ENCODE measurements at places on chromosomes 5 and 9.

GRCh38 chr5:74019923-74020322 is 393.9 kb downstream of the ARHGEF28 start:
- no peak overlapping the region for H3K27ac ChIP-seq
- H3K36me3 ChIP-seq = no peaks in the 10 kb centered on the region
- no peak overlapping the region for H3K4me3 ChIP-seq
- no peaks in the 10 kb centered on the region for H3K4me1 ChIP-seq

DNA sequence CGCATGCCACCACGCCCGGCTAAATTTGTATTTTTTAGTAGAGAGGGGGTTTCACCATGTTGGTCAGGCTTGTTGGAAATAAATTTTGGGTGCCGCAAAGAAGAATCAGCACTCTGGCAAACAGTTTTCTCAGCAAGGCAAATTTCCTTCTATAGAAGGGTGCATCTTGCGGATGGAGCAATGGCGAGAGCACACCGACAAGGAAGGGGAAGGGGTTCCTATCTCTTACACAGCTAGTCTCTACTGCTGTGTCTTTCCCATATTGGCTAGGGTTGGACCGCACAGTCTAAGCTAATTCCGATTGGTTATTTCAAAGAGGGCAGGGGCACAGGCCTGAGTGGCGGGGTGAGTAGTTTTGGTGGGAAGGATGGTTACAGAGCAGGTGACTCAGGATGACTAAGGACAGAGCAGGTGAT is 707 bp downstream of the GTF3C5 start:
- no peaks in the 10 kb centered on the region for H3K36me3 ChIP-seq
- H3K27ac ChIP-seq = peak overlapping the region; percentile 89
- H3K4me3 ChIP-seq = peak overlapping the region; percentile 83
- no peaks in the 10 kb centered on the region for H3K4me1 ChIP-seq
- no peaks in the 10 kb centered on the region for H3K27me3 ChIP-seq

GRCh38 chr5:96080557-96080956 is 118.9 kb upstream of the ELL2 start:
- no peak for DNase-seq
- no peaks in the 10 kb centered on the region for H3K36me3 ChIP-seq
- no peak overlapping the region for H3K4me3 ChIP-seq
- H3K4me1 ChIP-seq = no peaks in the 10 kb centered on the region
- H3K27me3 ChIP-seq = no peaks in the 10 kb centered on the region

GRCh38 chr5:98784411-98784810 is 10.9 kb downstream of the RGMB start:
- H3K27me3 ChIP-seq = no peaks in the 10 kb centered on the region
- H3K36me3 ChIP-seq = no peaks in the 10 kb centered on the region
- no peaks in the 10 kb centered on the region for H3K4me1 ChIP-seq
- no peak for DNase-seq
- no peak overlapping the region for H3K4me3 ChIP-seq
- H3K27ac ChIP-seq = no peak overlapping the region

DNA sequence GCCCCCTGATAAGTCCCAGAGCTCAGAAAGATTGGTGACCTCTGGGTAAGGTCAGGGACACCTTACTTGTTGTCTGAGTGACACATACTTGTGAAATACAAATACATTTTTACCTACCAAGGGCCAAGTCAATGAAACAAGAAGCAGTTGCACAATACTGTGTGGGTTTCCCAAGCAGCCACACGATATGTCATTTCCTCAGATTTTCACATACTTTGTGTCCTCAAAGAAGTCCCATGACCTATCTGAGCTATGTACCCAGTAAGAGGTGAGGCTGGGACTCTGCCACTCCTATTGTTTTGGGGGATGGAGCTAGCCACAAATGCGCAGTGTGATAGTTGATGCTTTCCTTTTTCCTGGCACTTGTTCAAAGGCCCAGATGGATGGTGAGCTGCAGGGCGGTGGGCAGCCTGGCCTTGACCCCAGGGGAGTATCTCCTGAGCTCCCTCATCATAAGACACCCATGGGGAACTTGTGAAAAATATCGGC is 4.8 kb upstream of the SLC25A51 start:
- DNase-seq = no peak
- H3K27ac ChIP-seq = no peak overlapping the region
- no peaks in the 10 kb centered on the region for H3K4me1 ChIP-seq

- no peak overlapping the region for H3K4me3 ChIP-seq
- no peaks in the 10 kb centered on the region for H3K36me3 ChIP-seq
Measured at GRCh38 chr5:180598316-180598701, 7.0 kb upstream of the SCGB3A1 start.

DNA sequence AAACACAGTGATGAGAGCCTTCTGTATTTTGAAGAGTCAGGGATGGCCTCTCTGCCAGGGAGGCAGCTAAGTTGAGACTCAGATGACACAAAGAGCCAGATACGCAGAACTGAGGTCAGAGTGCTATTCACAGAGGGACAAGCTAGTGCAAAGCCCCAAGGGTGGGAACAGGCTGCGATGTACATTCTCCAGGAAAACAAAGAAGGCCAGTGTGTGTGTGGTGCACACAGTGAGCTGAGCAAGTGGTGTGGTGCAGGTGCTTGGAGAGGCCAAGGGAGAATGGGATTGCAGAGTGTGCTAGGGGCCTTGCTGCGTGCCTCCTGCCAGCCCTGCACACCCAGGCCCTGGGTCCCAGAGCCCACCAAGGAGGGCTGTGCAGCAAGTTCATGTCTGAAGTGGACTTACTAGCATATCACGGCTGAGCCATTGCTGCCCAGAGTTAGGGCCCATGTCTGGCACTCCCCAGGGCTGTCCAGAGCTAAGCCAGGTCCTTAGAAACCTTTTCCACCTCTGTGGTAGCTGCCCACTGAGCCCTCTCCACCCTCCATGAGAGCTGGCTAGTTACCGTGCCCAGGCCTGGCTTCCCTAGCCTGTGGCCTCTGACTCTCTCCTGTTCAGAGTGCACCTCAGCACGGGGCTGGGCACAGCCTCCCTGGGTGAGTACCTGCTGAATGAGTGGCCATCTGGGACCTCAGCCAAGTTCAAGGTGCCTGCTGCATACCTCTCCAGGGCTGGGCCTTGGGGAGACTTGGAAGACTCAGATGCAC is 9.3 kb downstream of the SLC25A48 start:
- H3K4me1 ChIP-seq = no peaks in the 10 kb centered on the region
- no peaks in the 10 kb centered on the region for H3K27me3 ChIP-seq
- DNase-seq = no peak
- H3K27ac ChIP-seq = no peak overlapping the region
- no peak overlapping the region for H3K4me3 ChIP-seq
- H3K36me3 ChIP-seq = no peaks in the 10 kb centered on the region

GRCh38 chr9:1721196-1721595 is 294.0 kb upstream of the SMARCA2 start:
- H3K36me3 ChIP-seq = no peaks in the 10 kb centered on the region
- no peaks in the 10 kb centered on the region for H3K27me3 ChIP-seq
- H3K27ac ChIP-seq = no peak overlapping the region
- H3K4me1 ChIP-seq = no peaks in the 10 kb centered on the region
- no peak for DNase-seq
- no peak overlapping the region for H3K4me3 ChIP-seq
